ENCODE measurements at places on chromosomes 13 and 19.

DNA sequence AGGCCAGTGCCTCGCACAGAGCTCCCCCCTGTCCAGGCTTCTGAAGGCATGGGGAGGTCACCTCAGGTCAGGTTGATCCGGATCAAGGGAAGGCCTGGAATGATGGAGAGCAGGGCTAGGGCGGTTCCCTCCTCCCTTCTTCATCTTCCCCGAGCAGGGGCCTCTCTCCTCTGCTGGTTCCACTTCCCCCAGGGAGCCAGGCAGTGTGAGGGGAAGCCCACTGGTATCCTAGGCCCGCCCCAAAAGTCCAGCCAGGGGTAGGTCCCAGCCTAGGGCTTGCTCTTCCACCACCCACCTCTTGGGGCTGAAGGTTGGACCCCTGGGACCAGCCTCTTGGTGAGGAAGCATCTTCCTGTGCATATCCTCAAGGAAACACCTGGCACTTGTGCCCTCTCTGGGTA, 16.4 kb upstream of the PRR19 start:
- no peak for DNase-seq

DNA sequence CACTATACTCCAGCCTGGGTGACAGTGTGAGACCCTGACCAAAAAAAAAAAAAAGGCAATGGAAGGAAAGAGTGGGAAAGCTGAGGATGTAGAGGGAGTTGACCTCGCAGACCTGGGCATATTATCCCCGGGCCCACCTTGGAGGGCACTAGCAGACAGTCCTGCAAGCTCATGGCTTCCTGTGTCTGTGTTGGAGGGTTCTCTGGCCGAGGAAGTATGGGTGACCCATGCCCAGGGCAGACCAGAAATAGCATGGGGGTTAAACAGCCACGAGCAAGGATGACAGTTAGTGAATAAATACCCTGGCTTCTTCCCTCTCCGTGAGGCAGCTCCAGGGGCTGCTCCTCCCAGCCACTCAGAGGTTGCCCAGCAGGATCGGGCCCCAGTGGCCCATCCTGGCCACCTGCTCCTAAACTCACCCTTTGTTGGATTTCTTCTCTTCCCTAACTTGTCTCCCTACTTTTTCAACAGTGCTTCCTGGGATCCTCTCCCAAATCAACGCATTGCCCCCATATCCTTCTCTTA, 485.8 kb downstream of the ZNF536 start:
- DNase-seq: no peak

DNA sequence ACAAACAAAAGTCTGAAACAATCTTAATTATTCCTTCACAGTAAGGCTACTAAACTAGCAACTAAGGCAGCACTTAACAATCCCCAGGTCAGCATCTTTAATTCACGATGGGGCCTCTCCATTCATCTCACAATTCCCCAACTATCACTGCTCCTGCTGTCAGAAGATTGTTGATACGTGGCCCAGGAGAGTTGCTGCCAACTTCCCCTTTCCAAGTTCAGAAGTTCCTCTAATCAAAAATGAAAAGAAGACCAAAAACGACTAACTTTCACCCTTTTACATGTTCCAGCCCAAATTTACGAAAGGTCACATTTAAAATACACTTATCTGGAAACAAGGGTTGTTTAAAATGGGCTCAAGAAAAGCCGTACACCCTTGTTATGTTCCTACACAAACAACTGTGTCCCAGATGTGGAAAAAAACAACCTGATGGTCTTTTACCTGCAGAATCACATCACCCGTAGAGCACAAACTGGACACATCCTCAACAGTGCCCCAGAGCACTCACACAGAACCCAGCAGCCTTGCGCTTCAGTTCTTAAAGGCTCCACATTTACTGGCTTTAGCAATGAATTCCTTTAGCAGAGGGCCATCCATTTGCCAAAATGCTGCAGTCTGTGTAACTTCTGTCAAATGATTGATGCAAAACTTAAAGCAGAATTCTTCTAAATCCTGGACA, 38.0 kb downstream of the PHF11 start:
- no peak for DNase-seq

- DNase-seq: no peak
Measured at GRCh38 chr19:1062387-1063029, 4.5 kb upstream of the ARHGAP45 start.

GRCh38 chr13:20350819-20351218, 118.7 kb upstream of the GJB6 start:
- no peak for DNase-seq

- DNase-seq: no peak
Measured at GRCh38 chr19:50705422-50706019, 14.1 kb downstream of the SHANK1 start.

DNA sequence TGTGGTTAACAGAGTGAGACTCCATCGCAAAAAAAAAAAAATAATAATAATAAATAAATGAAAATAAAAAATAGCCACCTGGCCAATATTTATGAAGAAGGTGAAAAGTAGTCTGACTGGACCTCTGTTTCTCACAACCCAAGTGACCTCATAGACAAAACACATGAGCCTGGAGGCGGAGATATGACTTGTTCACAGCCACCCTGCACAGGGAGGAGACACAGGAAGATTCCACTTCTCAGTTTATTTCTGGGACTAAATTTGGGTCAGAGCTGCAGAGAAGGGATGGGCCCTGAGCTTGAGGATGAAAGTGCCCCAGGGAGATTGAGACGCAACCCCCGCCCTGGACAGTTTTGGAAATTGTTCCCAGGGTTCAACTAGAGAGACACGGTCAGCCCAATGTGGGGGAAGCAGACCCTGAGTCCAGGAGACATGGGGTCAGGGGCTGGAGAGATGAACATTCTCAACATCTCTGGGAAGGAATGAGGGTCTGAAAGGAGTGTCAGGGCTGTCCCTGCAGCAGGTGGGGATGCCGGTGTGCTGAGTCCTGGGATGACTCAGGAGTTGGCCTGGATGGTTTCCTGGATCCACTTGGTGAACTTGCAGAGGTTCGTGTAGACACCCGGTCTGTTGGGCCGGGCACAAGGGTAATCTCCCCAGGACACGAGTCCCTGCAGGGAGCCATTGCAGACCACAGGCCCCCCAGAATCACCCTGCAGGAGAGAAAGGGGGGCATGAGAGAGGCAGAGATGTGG, 9.6 kb downstream of the KLK5 start:
- no peak for DNase-seq

- DNase-seq: no peak
Measured at GRCh38 chr13:44541601-44542000, 34.5 kb downstream of the TSC22D1 start.

GRCh38 chr13:22187329-22187728, 516.5 kb downstream of the FGF9 start:
- DNase-seq: no peak

DNA sequence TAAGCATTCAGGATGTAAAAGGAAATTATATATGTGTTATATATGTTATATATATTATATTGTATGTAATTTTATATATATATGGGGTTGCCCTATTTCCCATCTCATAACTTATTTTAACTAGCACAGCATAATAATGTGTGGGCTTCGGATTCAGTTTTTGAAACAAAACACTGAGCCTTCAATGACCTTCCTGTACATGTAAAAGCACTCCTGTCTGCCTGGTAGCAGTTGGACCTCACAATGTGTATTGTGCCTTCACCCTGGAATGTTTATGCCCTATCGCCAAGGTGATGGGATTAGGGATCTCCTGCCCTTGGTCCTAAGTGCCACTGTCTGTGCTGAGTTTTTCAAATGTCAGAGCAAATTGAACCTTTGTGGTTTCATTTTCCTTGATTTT, 968.8 kb downstream of the TUBA3C start:
- DNase-seq: no peak

DNA sequence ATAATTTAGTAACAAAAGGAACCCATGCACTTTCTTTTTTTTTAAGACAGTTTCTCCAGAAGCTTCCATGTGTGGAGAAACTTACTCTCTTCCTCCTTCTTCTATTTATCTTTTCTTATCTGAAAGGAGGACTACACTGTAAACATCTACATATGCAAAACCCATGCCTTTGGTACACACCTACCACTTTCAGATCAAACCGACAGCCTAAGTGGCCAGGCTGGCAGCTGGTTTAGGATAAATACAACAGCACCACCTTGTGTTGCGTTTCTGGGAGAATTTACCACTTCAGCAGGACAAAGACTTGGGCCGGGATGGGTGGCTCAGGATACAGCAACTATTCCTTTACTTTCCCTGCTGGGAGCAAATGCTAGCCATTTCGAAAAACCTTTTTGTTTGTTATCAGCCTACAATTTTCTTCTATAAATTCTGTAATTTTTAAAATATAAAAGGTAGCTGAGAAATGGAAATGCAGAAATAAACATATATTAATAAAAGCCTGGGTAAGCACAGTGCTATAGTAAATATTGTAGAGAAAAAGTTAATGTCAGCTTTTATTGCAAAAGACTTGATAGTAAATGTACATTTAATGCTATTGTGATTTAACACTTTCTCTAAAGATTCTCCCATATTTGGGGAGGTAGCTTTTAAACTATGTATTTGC, 94.0 kb upstream of the RFC3 start:
- peak; percentile 7 for DNase-seq

DNA sequence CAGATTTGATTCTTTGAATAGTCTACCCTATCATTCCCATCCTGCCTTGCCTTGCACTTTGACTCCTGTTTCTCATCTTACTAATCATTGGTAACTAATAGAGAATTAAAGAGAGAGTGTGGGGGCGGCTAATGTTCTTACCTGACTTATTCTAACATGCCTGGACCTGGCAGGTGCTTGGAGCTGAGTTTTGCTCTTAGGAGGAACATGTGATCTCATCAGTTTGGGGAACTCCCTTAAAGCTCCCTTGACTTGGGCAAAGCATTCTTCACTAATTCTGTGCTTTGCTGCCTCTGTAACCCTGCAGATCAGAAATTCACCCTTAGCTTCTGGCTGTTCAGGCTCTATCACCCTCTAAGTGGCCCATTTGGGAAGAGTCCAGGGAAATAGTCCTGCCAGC, 861.1 kb downstream of the GPC5 start:
- DNase-seq: no peak

DNA sequence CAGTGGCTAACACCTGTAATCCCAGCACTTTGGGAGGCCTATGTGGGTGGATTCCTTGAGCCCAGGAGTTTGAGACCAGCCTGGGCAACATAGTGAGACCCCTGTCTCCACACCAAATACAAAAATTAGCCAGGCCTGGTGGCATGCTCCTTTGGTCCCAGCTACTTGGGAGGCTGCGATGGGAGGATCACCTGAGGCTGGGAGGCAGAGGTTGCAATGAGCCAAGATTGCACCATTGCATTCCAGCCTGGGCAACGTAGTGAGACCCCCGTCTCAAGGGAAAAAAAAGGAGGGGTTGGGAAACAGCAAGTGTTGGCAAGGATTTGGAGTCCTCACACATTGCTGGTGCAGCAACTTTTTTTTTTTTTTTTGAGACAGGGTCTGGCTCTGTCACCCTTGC, 19.2 kb downstream of the SPTBN4 start:
- no peak for DNase-seq

DNA sequence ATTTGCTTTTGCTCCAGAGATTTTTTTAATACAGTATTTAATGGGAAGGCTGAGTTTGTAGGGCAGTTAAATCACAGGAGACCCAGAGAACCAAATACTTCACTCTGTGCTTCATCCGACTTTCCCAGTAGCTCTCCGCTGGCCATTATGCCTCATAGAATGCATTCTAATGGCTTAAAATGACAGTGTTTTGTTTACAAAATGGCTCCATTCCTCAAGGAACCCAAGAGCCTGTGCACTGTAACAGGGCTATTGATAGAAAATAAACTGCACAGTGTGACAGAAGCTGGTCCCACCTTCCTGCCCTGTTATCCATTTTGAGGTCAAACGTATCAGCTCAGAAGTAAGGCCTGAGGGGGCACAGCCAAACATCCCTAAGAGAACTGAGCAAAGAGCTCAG, 136.5 kb downstream of the RAP2A start:
- DNase-seq: no peak

GRCh38 chr13:50292081-50292480, 276.8 kb downstream of the KCNRG start:
- DNase-seq: no peak

GRCh38 chr13:32086791-32087441, 55.3 kb downstream of the FRY start:
- DNase-seq: no peak

DNA sequence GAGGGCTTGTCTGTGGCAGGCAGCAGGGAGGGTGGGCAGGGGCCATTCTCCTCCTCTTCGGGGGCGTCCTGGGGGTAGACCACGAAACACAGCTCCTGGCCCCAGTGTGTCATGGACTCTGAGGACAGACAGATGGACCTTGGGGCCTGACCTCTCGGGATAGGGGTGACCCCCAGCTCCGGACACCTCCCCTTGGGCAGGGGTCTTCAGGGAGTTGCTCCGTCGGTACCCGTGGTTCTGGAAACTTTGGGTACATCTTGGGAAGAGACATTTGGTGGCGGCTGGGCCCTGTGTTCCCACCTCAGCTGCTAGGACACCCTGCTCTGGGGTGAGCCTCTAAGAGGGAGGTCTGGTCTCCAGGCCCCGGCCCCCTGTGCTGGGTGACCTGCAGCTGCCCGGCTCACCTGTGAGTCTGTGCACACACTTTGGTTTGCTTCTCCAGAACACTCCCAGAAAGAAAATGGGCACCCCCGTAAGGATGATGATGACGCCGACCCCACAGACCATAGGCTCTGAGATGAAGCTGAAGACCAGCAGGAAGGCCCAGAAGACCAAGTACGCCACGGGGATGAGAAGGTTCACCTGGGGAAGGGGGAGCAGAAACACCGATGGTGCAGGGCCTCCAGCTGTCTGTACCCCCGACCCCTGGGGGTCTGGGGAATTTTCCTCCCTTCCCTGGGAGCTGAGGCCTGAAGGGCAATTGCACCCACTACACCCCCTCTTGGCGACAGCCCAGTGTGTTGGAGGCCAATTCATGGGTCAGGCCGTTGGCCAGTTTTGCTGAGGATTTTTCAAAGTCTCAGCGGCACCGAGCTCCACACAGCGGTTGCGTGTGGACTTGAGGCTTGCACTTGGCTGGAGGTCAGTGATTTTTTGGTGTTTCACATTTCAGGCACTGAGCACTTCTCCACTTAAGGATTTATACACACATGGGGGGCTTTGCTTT, 15.0 kb downstream of the LRP3 start:
- no peak for DNase-seq

GRCh38 chr13:94660695-94661326, 51.5 kb downstream of the SOX21 start:
- DNase-seq: no peak

DNA sequence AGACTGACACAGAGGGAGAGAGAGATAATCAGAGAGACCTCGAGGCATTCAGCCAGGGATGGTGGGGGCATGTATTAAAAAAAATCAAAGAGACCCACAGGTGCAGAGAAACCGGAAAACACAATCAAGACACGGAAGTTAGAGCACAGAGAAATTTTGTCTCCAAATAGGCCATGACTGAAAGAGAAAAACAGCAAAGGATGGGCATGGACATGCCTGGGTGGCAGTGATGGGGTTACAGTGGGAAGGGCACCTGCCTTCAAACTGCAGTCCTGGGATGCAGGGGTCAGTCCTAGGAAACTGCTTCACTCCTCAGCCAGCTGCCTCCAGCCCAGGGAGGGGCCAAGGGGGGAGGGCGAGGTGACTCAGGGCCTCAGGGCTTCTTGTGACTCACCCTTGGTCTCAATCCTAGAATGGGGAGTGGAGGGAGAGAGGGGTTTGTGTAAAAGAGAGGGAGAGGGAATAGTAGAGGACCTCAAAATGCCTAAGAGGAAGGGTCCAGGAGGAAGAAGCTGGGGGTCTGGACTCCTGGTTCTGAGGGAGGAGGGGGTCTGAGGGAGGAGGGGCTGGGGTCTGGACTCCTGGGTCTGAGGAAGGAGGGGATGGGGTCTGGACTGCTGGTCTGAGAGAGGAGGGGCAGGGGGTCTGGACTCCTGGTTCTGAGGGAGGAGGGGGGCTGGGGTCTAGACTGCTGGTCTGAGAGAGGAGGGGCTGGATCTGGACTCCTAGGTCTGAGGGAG, 3.6 kb upstream of the KCNN4 start:
- peak; percentile 15 for DNase-seq

- DNase-seq: peak; percentile 55
Measured at GRCh38 chr13:43023289-43023963, at the start of gene DNAJC15. Gene DNAJC15, plus strand, starts transcription at chr13:43023586. Its CDS starts 41 bp downstream, at chr13:43023627.

All from effector CD8-positive, alpha-beta T cell (primary cell).